ENCODE measurements at places on chromosomes 2 and 18.

DNA sequence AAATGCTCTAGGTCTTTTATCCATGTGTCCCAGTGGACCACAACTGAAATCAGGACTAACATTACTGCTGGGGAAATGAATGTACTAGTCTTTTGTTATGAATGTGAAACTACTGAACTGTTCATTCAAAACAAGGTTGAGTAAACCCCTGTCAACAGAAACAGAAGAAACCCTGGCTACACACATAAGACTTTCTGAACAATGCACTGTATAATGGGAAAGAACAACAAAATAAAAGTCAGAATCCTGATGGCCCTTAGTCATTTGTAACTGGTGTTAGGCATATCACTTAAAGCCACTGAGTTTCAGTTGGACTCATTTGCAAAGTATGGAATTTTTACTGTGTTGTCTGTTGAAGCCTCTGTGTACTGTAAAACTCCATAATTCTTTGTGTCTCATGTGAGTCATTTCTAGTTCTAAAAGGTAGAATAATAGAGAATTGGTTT lies 77.0 kb upstream of the UBXN4 start:
- no peak for DNase-seq

DNA sequence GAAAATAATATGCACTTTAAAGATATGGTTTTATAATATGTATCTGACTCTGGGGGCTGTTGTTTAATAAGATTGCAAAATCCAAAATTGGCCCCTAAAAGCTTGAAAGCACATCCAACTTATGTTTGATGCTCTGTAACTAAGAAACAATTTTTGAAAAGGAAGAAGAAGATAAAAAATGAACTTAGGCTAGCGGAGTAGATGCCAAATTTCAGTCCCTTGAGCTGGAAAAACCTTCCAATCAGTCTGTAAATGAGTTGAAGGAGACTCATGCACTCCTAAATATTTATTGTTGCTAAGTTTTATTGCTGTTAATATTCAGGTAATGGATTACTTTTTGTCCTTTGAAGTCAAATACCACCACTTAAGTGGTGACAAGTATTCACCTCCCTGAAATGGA lies 465.0 kb downstream of the ZEB2 start:
- DNase-seq = no peak

DNA sequence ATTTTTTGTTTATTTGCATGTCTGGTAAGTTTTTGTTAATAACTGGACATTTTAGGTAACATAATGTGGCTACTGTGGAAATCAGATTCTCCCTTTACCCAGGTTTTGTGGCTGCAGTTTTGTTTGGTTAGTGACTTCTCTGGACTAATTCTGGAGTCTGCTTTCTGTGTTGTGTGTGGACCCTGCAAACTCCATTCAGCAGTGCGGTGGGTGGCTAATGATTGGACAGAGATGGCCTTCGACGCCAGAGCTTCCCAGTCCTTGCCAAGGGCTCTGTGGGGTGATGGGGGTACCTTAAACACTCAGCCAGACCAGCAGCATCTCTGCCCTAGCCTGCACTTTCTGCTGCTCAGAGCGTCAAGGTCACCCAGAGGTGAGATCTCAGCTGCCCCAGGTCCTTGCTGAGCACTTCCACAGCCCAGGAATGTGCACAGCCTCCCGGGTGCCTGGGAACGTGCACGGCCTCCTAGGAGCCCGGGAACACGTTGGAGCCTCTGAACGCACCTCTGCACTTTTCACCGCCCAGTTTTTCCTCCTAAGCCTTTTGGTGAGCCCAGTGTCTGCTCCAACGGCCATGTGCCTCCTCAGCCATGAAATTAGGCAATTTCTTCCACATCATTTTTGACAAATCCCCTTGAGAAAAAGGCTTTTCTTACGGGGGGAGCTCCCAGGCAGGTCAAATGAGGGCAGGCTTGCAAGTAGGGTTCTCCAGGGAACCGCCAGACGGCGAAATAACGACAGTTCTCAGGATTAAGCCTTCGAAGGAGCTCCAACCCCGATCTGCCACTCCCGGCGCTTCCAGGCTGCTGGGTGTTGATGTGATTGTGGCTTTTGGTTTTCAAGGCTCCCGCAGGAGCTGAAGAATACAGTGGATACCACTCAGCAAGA lies 35.2 kb upstream of the KLF11 start:
- no peak for DNase-seq

DNA sequence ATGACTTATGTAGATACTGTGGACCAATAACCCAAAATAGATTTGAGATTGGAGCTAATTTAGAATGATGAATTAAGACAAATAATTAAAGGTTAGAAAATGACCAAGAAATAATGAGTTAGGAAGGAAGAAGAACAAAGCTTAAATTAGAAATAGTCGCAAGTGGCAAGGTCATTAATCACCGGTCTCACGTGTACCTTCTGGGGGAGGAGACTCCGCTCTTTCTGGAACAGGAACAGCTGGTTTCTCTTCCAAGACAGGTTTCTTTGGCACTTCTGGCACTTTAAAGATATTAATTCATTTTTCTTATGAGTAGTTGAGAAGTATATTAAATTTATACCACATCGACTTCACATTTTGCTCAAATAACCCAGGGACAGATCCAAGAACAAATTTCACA lies 156.7 kb downstream of the TTN start:
- no peak for DNase-seq

GRCh38 chr18:63273222-63273927 lies 46.2 kb downstream of the BCL2 start:
- no peak for DNase-seq

Data from activated naive CD4-positive, alpha-beta T cell (primary cell).